ENCODE measurements at places on chromosomes 3 and 15. TPM values are rescaled to one million over a fixed set of nuclear protein-coding genes. Genes with fewer than 3 reads are reported as not detected.

GRCh38 chr3:150349314-150350097 lies 58.6 kb upstream of the TSC22D2 start:
- DNase-seq: no peak

- no peak for DNase-seq
Measured at GRCh38 chr15:94403331-94403730, 172.0 kb downstream of the MCTP2 start.

GRCh38 chr15:38626443-38627050 lies 61.9 kb upstream of the RASGRP1 start:
- DNase-seq: no peak

DNA sequence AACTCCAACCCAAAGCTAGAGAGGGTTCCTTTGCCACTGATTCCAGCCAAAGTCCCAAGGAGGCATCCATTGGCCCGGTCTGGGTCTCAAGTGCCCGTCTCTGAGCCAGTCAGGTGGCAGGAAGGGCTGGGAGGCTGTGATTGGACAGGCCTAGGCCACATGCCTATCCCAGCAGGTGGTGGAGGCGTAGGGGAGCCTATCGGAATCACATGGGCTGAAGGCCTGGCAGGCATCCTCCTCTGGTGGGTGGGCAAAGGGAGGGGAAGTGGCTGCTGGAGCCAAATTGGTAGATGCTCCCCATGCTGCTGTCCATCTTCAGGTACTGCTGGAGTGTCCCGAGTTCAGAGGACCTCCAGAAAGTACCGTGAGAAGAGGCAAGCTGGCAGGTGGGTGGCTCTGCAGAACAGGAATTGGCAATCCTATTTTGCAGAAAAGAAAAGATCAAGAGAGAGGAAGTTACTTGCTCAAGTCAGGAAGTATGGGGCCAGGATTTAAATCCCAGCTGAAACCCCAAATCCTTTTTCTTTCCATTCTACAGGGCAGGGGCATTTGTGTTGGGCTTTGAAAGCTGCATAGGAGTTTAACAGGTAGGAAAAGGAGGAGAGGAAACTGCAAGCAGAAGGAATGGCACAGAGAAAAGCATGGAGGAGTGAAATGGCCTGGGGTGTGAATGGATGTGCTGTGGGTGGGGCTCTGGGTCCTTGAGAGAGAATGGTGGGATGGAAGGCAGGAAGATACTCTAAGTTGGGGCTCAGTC lies 3.7 kb downstream of the CHST13 start:
- no peak for DNase-seq

- no peak for DNase-seq
Measured at GRCh38 chr15:74343797-74344127, 23.7 kb downstream of the CYP11A1 start.

- DNase-seq: no peak
Measured at GRCh38 chr15:88204584-88204983, 52.0 kb downstream of the NTRK3 start.

GRCh38 chr3:43055393-43055792 lies 50.5 kb downstream of the POMGNT2 start:
- DNase-seq: no peak

DNA sequence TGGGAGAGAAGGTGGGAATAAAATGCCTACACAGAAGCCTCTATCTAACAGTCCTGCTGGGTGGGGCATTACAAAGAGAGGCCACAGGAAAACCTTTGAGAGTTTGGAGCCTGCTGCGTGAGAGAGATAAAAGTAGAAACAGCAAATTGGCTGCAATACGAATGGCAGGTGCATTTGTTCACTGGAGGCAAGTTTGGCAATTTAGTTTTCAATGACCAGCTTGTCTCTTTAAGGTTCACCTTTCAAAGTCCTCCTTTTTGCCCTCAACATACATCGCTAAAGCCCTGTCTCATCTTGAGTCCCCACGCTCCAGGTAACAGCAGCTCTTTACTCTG lies 405.7 kb downstream of the LSAMP start:
- no peak for DNase-seq

Gene NPAP1
- 2.2 TPM for polyA plus RNA-seq

Gene CAPN3
- polyA plus RNA-seq: 37.7 TPM

Gene RTP2
- not detected for polyA plus RNA-seq

Gene CADM2
- polyA plus RNA-seq: 0.44 TPM

Data from renal pelvis (tissue), 12 donors.